ENCODE measurements at places on chromosomes 6 and 20. TPM values are rescaled to one million over a fixed set of nuclear protein-coding genes. Genes with fewer than 3 reads are reported as not detected.

DUSP15 gene
- 3.9 TPM for total RNA-seq

MBOAT1 gene
- total RNA-seq: 5.5 TPM

FRK gene
- total RNA-seq: 20.0 TPM

EDN1 gene
- total RNA-seq: 11.8 TPM

KCNK16 gene
- total RNA-seq: not detected

SMPDL3A gene
- 8.0 TPM for total RNA-seq

BCAS1 gene
- 3.6 TPM for total RNA-seq

CCN2 gene
- 1,207 TPM for total RNA-seq

CCN5 gene
- total RNA-seq: 994 TPM

HLA-DRA gene
- 342 TPM for total RNA-seq

ZNF311 gene
- total RNA-seq: 0.35 TPM

ECT2L gene
- not detected for total RNA-seq

MRAP2 gene
- 104 TPM for total RNA-seq

HTR1E gene
- total RNA-seq: not detected

COL9A1 gene
- total RNA-seq: not detected

ERVFRD-1 gene
- total RNA-seq: not detected

POM121L2 gene
- total RNA-seq: not detected

DOK5 gene
- 21.7 TPM for total RNA-seq

HLA-DMB gene
- 34.4 TPM for total RNA-seq

AKAP12 gene
- 102 TPM for total RNA-seq

GCM1 gene
- total RNA-seq: not detected

HLA-DPB1 gene
- total RNA-seq: 78.4 TPM

PFDN4 gene
- 50.5 TPM for total RNA-seq

CNKSR3 gene
- 22.9 TPM for total RNA-seq

BPIFB4 gene
- not detected for total RNA-seq

AK9 gene
- 12.8 TPM for total RNA-seq

MMS22L gene
- 4.3 TPM for total RNA-seq

Measured in thoracic aorta (tissue), 2 donors.